ENCODE measurements at places on chromosomes 5 and 9.
A peak's percentile ranks its signal among the peaks of the same experiment; 100 is the strongest.

- DNase-seq: peak; percentile 26
Measured at GRCh38 chr5:96875791-96876291, 459 bp upstream of the ERAP2 start.

GRCh38 chr5:109775130-109775529 lies 85.4 kb downstream of the MAN2A1 start:
- no peak for DNase-seq

GRCh38 chr5:135553688-135554462 lies 18.1 kb upstream of the NEUROG1 start:
- peak; percentile 53 for DNase-seq

DNA sequence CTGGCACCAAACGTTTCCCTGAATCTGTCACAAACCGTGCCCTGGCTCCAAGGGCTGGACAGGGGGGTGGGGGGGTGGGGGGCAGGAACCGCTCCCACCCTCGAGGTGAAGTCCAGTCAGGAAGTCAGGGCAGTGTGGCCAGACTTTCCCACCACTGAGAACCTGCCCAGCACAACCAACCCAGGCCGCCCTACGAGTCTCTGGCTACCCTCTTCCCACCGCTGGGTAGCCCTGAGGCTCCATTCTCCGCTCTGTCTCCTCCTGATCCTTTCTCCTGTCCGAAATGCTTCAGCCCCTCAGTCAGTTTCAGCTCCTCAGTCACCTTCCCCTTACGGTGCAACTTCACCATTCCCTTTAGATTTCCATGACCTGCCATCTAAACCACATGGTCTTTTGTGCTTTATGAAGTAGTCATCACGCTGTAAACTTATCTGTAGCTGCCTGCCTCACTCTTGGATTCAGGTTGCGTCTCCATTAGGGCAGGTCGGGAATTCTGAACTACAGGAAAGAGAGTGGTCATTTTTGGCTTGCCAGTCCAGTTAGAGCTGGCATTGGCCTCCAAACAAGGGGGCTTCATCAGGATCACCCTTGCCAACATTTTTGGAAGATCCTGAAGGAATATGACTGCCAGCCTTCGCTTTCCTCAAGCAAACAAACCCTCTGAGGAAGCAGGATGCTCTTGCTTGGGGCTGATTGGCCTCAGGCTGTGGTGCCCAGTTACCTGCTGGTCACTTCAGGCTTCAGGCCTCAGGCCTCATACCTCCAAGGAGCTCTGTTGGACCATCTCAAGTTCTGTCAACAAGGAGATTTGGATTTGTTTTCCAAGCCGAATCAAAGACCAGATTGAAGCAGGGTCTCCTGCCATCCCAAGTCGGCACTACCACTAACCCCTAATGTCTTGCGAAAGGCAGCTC lies 794 bp upstream of the DCAF12 start:
- no peak for DNase-seq

DNA sequence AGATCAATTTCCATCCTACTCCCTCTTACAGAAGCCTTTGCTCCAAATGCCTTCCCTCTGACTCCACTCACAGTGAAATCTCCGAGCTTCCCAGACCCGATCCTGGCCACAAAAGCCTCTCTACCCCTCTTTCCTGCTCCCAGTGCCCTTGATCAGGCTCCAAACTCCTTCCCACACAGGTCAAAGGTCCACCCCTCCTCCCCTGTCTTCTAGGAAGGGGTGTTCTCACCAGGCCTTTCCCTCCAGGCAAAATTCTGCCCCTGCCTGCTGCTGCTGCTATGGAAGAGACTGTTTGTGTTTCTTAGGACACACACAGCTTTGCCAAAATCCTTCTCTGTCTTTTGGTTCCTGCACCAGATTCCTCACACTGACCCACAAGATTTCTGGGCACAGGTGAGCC lies 85.8 kb upstream of the ALDH1A1 start:
- DNase-seq: peak; percentile 87

GRCh38 chr9:89444274-89444673 lies 53.6 kb downstream of the SEMA4D start:
- no peak for DNase-seq

DNA sequence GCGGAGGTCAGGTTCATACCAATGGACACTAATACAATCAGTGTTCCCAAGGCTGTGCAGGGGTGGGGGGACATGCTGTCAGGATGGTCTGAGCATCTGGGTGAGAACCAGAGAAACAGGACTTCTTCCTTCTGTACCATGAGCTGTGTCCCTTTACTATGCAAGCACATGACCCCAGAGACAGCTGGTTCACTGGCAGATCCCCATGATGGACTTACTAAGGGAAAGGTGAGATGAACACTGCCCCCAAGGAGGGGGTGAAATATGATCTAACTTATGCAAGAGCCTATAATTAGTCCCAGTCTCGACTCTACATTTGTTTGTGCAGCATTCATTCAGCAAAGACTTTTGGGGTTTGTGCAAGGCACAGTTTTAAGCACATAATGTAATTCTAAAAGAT lies 91.4 kb downstream of the LIFR start:
- DNase-seq: peak; percentile 42

DNA sequence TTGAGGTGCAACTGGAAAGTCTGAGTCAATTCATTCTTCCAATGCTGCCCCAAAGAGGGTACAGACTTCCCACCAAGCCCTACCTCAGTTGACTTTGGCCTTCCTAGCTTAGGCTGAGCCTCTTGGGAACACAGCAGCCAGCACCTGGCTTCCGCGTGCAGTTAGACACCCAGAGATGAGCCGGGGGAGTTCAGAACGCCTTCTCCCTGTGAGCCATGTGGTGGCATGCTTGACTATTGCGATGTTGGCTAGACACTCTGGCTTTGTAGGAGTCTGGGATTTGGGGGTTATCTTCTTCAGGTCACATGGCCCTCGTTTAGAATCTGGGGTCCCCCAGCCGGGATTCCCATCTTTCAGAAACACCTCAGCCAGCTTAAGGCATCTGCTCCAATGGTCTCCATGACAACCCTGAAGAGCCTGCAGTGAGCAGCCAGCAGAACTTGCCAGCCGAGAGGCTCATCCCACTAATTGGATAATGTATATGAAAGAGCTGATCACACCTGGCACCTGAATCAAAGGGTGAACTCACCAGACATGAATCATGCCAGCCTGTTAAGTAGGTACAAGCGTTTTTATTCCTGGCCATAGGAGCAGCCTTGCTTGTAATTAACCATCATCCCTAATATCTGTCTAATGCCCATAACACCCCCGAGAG lies 167.5 kb downstream of the SYK start:
- no peak for DNase-seq

DNA sequence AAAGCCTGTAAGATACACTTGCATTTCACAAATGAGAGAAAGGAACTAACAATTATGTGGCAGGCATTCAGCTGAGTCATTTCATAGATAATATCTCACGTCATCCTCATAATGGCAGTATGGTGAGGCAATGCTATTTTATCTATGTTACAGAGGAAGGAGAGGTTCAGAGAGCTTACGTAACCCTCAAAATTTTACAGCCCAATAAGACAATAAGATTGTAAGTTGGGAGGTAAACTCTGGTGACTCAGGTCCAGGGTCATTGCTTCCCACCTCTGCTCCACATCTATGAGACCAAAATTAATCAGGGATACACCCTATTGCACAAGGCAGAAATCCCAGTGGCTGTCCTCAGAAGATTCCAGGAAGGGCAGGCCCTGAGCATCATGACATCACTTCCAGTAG lies 309.7 kb downstream of the NSG2 start:
- peak; percentile 94 for DNase-seq

GRCh38 chr5:107384256-107384655 lies 286.5 kb downstream of the EFNA5 start:
- DNase-seq: no peak

DNA sequence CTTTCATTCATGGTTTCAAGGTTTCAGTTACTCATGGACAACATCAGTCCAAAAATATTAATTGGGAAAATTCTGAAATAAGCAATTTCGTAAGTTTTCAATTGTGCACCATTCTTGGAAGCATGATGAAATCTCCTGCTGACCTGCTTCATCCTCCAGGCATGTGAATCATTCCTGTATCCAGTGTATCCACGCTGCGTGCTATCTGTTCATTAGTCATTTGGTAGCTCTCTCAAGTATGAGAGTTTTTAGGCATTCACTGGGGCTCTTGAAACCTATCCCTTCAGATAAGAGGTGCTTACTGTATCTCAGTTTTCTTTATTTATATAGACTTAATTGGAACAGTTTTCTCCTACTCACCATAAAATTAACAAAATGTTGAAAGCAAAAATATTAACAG lies 293.0 kb downstream of the CDH12 start:
- no peak for DNase-seq

- DNase-seq: no peak
Measured at GRCh38 chr9:105138306-105138801, 106.1 kb upstream of the SLC44A1 start.

- DNase-seq: no peak
Measured at GRCh38 chr5:178074266-178074952, 38.9 kb upstream of the N4BP3 start.

- DNase-seq: peak; percentile 54
Measured at GRCh38 chr9:131394464-131395156, 724 bp downstream of the PRRC2B start.

- DNase-seq: no peak
Measured at GRCh38 chr5:175663186-175664184, 5.6 kb downstream of the HRH2 start.

GRCh38 chr9:16825971-16826625 lies 44.4 kb downstream of the BNC2 start:
- peak; percentile 91 for DNase-seq

GRCh38 chr5:33043343-33043997 lies 332.3 kb downstream of the NPR3 start:
- DNase-seq: no peak

GRCh38 chr5:129476751-129477150 lies 16.7 kb downstream of the ADAMTS19 start:
- no peak for DNase-seq

DNA sequence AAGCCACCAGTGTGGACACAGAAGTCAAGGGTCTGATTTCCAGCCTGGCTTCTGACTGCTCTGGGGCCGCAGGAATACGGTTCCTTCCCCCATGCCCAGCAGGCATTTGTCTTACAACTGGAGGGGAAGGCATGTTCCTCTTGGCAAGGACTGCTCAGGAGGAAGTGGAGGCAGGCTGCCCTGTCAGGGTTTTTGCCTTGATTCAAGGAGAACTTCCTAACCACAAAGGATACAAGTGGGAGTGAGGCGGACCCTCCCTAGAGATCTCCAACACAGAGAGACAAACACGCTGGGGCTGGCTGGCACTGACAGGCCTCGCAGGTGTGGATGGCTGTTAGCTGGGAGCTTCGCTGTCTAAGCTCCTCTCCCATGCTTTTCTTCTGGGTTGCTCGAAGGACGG lies 19.1 kb downstream of the TGFBI start:
- no peak for DNase-seq

GRCh38 chr9:131187957-131188356 lies 62.6 kb downstream of the NUP214 start:
- DNase-seq: no peak

- peak; percentile 15 for DNase-seq
Measured at GRCh38 chr9:26951794-26952193, 4.4 kb upstream of the IFT74 start.

DNA sequence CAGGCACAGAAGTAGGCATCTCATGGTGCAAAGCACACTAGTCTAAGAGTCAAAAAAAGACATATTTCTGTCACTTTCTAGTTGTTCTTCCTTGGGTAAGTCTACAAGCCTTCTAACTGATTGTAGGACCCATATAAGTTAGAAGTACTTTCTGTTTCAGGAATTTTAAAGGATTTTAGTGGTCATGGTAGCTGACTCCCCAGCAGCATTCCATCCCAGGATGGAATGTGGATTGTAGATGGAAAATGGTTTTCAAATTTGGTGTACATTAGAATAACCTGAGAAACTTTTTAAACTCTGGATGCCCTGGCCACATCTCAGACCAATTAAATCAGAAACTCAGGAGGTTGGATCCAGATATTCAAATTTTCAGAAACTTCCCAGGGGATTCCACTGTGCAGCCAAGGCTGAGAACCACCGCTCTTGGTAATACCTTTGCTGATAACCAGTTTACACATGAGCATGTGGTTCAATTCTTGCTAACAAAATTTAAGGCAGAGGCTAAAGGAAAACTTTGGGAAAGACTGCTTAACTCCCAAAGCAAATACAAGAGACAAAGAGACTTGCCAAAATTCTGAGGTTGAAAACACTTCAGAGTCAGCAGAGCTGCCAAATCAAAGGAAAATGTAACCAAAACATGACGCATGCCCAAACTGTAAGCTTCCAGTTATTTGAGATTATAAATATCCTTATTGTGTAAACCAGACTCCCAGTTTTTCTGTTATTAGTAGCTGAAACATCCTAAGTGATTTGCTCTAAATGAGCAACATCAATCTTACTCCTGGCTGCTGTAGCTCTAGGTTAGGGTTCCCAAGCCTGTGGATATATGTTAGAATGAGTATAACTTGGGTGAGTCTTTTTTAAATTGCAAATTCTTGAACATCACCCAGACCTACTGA lies 145.4 kb upstream of the MTAP start:
- DNase-seq: peak; percentile 80

DNA sequence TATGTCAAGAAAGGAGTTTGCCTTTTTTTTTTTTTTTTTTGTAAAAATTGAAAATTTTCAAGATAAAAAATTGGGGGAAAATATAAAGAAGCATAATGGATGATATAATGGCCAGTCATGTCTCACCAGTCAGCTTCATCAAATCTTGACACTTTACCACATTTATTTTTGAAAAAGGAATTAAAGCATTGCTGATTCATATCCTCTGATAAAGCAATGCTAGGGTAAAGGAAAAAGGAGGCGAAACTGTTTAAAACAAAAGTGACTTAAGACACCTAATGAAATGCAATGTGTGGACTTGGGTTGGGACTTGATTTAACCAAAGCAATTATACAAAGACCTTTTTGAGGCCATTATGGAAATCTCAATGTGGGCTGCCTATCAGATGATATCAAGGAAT lies 208.5 kb downstream of the ARHGAP26 start:
- DNase-seq: no peak

DNA sequence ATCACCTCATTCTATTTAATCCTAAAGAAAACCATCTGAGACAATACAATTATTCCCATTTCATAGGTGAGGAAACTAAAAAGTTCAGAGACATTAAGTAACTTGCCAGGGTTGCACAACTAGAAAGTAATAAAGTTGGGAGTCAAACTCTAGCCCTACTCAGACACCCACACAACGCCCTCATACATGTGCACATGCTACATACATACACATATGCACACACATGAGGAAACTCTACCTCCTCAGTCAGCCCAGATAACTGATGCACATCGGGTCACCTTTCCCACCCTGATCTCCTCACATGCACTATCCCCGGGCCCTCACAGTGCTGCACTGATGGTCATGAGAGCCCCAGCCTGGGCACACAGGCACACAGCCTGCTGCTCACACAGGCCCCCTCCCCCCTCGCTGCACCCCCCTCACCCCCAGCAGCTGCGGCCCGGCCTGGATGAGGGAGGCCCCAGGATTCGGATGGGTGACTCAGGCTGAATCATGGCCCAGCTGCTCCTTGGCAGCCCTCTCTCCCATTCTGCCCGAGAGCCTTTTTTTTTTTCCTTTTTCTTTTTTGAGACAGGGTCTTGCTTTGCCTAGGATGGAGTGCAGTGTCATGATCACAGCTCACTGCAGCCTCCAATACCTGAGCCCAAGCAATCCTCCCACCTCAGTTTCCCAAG lies 5.0 kb upstream of the GPRIN1 start:
- DNase-seq: peak; percentile 75

- no peak for DNase-seq
Measured at GRCh38 chr9:104960662-104961061, 32.7 kb upstream of the ABCA1 start.

All from EH (cell line).